Stimulated activated CD4-positive, alpha-beta T cell treated with anti-CD3 and anti-CD28 coated beads, Interleukin-15, amount 100 ng/mL, for 48 hours (primary cell): ENCODE measurements at places on chromosomes 5 and 9.

- no peak for DNase-seq
Measured at GRCh38 chr9:85042981-85043647, 373.6 kb downstream of the NTRK2 start.

DNA sequence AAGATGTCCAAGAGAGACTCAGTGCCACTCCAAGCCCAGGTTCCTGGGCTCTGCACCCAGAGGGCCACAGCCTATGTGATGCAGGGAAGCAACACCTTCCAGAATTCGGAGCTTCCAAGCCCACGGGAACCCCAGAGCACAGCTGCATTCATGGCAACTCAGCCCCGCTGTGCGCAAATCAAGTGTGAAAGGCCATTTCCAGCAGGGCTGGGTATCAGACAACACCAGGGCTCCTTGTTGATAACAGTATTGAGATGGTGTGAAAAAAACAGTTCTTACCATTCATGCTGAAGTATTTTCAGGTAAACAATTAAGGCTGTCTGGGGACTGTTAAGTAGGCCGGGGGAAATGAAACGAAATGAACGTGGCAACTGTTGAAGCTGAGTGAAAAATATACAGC lies 10.1 kb downstream of the ROR2 start:
- DNase-seq: no peak

DNA sequence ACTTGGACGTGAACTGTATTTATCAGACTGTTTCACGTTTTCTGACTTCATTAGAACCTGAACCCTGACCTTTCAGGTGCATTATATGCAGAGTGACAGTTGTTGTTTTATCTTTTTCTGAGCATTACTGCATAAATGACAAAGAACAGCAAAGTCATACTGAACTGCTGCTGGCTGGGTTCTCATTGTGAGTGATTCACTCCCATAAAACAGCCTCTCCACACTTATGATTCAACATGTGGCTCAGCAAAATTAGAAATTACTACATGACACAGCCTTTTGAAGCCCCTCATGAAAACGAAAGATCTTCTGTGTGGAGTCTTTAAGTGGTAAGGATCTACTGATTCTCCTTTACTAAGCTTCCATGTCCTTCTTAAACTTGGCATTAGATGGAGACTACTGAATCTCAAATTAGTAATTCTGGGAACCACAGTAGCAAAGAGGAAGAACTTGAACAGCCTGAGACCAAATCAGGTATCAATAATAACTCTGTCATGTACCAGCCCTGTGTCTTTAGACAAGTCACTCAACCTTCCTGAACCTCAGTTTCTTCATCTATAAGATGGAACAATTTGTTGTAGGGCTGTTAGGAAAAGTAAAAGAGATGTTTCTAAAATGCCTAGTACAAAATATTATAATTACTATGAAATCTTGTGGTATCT lies 172.3 kb upstream of the GNA14 start:
- DNase-seq: peak; percentile 6

DNA sequence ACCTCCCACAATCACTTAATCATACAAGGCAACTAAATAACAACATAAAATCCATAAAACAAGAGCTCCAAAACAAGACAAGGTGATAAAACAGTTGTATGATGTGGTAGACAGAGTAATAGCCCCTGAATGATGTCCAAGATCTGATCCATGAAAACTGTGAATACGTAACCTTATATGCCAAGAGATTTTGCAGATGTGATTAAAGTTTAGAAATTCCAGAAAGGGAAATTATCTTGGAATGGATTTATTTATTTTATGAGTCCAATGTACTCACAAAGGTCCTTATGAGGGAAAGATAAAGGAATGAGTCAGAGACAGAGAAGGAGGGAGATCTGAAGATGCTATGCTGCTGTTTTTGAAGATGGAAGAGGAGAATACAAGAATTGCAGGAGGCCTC lies 1775.7 kb upstream of the C9orf72 start:
- DNase-seq: no peak
